ENCODE measurements at places on chromosomes 5 and 9.

DNA sequence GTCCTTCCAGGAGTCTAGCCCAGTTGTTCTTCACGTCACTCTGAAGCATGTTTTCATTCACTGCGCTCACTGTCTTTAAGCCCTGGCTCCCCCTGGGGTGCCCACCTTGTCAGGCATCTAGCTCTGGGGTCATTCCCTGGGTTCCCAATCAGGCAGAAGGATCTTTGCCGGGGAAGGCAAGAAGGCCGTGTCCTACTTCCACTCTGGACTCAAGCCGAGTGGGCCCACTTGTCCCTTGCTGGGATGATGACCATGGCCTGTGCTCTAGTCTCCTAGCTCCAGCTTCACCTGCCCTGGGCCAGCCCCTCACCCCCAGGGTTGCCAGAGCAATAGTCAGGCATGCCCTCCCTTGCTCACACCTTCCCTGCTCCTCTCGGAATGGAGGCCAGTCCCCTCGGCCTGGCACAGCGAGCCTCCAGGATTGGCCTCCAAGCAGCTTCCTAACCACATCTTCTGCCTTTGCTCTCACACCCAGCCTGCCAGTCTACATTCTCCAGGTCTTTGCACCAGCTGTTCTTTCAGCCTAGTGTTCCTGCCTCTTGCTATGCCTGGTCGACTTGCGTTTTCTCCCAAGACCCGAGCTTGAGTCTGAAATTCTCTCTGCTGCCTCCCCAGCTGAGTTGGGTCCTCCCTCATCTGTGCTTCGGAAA, 32.2 kb upstream of the PSD2 start:
- DNase-seq: no peak

DNA sequence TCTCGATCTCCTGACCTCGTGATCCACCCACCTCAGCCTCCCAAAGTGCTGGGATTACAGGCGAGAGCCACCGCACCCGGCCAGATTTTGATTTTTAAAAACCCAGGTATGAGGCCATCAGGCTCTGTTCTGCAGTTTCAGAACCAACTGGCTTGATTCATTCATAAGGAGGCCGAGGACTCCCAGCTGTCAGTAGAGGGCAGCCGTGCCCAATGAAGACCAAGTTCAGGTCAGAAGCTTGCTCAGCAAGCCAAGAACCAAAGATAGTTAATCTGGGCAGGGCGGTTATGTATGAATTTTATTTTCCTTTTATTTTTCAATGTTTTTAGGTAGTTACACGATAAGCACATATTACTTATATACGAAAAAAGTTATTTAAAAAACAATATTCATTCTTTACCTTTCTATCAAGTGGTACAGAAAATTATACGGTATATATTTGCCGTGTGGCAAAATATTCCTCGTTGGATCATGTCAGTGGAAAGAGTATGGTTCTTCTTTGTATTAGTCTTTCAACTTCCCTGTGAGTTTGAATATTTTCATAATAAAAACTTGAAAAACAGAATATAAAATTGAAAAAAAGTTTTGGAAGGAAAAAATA, 18.0 kb downstream of the MGAT1 start:
- DNase-seq: peak; percentile 75

DNA sequence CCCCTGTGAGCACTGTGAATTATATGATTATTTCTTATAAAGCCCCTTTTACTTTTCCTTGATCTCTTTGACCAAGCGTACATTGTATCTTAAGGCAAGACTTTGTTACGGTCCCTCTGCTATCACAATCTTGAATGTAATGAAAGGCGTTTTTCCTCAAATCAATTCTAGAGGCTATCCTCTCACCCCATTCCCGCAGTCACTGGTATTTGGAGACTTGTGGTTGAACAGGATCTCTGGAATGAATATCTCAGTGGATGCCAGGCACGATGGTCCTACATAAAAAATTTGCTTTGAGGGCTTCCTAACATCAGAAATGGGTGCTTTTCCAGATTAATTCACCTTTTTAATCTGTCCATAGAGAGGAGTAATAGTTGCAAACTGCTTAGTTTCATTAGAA, 151.4 kb upstream of the PAPPA start:
- DNase-seq: no peak

- DNase-seq: peak; percentile 23
Observed at GRCh38 chr5:33936004-33936380, 194 bp upstream of the RXFP3 start.

- no peak for DNase-seq
Observed at GRCh38 chr9:98521141-98521540, 187.6 kb downstream of the GABBR2 start.

DNA sequence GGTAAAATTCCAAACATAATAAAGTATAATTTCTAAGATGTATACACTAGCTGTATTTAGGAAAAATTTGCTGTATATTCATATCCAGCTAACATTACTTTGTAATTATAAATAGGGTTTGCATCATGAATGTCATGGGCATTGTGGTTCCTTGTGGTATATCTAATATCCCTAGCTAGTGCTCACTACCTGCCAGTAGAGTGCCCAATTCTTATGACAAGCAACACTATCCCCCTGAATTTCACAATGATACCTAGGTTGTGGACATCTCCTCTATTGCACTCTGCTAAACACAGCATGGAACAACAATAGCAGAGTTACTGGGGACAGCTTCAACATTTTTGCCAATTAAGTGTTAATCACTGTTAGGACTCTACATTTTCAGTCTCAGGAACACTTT, 1656.5 kb downstream of the EFNA5 start:
- no peak for DNase-seq

DNA sequence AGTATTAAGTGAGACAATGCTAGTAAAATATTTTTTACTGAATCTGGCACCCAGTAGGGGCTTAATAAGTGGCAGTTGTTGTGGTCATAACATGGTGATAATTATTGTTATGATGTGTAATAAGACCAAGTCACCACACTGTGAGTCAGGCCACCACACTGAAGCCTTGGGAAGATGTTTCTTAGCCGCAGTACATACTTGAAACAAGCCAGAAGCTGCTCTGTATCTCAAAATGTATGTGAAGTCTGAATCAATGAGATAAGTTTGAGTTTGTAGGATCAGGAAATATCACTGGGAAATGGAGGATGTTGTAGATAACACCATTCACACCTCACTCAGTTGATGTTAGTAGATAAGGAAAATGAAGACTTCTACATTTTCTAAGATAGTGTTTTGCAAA, 51.3 kb upstream of the PTPN3 start:
- DNase-seq: no peak

GRCh38 chr9:104882086-104882485, 45.9 kb downstream of the ABCA1 start:
- DNase-seq: no peak

DNA sequence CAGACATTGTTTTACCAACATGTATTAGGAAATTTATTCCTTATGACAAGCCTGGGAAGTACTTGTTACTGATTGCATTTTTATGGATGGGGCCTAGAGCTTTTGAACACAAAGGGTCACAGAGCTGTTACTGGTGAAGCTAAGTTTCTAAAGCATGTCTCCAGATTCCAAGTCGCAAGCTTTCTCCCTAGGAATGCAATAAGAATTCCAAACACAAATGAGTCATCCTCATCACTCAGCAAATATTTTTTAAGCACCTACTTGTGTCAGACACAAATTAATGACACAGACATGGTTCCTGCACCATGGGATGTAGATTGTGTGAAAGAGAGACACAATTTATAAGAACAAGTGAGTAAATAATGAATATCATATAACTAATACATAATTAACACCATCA, 11.0 kb upstream of the SH3RF2 start:
- no peak for DNase-seq

GRCh38 chr5:160366230-160366629, 4.2 kb downstream of the C1QTNF2 start:
- no peak for DNase-seq

DNA sequence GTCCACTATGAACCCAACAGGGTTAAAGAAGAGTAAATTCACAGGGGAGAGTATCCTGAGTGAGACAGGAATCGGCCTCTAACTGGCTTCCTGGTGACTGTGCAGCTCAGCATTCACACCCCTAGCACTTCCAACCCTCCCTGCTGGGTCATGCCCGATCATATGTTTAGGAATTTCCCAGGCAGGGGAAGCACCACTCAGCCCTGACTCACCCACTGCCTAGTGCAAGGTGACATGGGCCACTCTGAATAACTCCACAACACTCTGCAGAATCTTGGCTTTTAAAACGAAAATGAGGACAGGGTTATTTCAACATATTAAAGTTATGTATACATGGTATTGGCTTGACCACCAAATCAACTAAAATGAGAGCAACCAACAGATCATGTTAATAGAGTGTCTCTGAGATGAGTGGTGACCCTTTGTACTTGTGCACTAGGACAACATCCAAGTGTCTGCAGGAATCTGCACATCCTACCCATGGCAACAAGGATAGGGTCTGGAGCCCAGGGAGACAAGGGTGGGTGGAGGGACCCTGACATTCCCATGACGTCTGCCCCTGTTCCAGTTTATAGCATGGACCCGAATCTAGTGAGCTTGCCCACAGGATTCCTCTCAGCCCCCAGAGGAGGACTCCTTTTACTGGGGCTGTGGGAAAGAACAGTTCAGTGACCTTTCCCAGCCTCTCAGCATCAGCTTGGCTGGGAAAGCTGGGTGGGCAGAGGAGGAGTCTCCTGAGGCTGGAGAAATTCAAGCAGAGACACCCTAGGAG, 485.8 kb downstream of the SEMA5A start:
- peak; percentile 83 for DNase-seq

DNA sequence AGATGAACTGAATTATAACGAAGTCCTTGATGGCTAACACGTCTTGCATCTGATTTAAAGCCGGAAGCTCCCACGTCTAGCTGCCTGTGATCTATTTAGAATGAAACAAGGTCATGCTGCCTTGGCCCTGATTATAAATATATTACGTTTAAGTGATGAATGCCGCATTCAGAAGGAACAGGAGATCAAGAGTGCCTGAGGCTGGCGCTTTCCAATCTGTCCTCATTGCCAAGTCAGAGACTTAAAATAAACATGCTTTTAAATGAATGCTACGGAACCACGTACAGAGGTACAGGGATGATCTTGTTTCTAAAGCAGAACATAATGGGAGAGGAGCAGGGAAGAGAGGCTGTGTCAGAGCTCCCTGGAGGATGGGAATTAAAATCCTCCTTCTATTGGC, 292.8 kb downstream of the TLE1 start:
- DNase-seq: no peak

GRCh38 chr5:3596261-3596825, 711 bp downstream of the IRX1 start:
- DNase-seq: no peak

DNA sequence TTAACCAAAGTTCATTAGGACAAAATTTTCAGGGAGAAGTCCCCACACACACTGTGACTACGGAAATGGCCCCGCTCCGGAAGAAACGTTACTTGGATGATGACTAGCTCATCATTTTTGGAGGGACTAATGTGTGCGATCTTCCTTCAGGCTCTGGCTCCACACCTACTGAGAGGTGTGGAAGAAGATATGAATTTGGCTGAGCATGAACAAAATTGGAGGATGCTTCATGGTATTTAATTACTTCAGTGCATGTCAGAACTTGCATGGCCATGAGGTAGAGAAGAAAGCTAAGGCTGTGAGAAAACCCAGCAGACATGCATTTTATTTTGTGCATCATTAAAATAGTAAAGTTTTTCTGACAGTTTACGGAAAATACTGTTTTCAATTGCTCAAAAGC, 202.1 kb upstream of the TLE4 start:
- no peak for DNase-seq

GRCh38 chr5:53820802-53821171, 260.3 kb downstream of the NDUFS4 start:
- DNase-seq: no peak

GRCh38 chr5:53512539-53512938, 32.1 kb downstream of the FST start:
- no peak for DNase-seq

DNA sequence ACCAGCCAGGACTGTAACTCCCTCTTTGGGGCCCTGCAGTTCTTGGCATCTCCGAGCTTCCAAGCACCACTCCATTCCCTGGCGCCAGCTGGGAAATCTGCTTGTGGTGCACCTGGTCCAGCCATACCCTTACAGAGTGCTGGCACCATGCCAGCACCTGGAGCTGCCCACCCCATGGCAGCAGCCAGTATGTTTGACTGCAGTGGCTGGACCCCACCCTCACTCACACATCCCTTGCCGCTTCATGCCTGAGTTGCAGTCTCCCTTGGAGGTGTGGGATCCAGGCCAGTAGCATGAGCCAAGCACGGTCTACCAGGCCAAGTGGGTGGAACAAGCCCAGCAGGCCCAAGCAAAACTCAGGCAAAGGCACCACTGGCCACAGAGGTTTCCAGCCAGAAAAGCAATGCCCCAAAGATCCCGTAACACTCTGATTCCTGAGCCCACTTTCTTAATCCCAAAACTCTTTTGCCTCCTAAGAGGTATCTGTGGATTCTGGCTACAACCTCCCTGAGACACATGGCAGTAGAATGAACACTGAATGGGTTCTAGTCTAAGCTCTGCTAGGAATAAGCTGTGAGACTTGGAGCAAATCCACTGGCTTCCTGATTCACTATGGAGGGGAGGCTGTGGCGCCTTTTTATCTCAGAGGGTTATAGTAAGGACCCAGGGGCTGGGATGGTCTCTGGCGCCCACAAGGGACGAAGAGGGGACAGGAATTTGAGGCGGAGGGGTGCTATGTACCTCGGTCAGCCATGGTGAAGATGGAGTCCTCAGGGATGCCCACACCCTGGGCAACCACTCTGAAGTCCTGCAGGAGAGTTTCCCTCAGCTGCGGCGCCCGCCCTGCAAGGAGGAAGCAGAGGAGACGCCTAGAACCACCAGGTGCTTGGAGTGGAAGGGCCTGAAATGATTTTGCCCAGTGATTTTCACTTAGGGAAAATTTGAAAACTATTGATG, 5.6 kb downstream of the AMBP start:
- no peak for DNase-seq

- DNase-seq: no peak
Observed at GRCh38 chr5:39906146-39906545, 481.4 kb upstream of the DAB2 start.

DNA sequence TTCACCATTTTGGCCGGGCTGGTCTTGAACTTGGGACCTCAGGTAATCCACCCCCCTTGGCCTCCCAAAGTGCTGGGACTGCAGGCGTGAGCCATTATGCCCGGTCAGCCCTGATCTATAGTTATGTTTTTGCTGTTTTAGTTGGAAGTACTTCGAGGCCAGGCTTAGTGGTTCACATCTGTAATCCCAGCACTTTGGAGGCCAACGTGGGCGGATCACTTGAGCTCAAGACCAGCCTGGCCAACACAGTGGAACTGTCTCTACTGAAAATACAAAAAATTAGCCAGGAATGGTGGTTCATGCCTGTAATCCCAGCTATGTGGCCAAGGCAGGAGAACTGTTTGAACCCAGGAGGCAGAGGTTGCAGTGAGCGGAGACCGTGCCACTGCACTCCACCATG, 2.0 kb downstream of the HSPA9 start:
- no peak for DNase-seq

- no peak for DNase-seq
Observed at GRCh38 chr9:130865921-130866320, 30.7 kb downstream of the QRFP start.

GRCh38 chr5:79130781-79131180, 19.2 kb downstream of the BHMT start:
- DNase-seq: no peak

- no peak for DNase-seq
Observed at GRCh38 chr5:17216974-17217492, 398 bp upstream of the BASP1 start.

- DNase-seq: no peak
Observed at GRCh38 chr9:104143550-104143910, 49.4 kb downstream of the SMC2 start.
